ENCODE measurements at places on chromosomes 11 and 22.

- peak; percentile 87 for DNase-seq
Measured at GRCh38 chr11:121881806-121882205, 234.2 kb downstream of the BLID start.

GRCh38 chr11:66493130-66493529, 12.9 kb downstream of the DPP3 start:
- no peak for DNase-seq

DNA sequence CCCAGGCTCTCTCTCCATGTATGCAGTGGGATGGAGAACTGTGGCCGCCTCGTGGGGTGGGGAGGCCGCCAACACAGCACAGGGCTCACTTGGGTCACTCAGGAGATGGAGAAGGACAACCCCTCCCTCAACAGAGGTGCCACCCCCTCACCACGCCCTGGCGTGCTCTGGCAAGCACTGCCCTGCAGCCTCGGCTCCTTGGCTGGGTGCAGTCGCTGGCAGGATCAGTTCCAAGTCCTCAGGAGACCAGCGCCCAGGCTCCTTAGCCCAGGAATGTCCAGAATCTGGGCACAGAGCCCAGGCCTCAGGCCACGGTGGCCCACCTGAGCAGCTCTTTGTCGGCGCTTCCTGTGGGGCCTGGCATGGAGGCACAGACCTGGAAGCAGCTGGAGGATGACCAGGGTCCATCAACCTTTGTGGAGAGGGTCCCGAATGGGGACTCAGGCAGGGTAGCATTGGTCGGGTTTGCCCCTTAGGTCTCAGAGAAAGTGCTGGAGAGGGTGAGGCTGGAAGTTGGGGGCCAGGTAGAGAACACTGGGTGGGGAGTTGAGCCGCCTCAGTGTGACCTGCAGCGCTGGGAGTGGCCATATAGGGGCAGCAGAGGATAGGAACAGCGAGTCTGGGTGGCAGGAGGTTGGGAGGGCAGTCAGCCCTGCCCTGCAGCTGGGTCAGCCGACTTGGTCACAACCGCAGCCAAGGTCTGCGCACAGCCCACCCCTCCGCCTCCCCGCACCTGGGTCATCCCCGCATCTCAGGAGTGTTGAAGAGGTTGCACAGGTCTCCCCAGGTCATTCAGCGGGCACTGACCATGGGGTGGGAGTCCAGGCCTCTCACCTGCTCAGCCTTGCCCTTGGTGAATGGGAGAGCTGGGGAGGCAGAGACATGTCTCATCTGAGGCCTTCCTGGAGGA, 8.2 kb downstream of the SUSD2 start:
- no peak for DNase-seq

- DNase-seq: peak; percentile 37
Measured at GRCh38 chr11:36385121-36385970, 89.3 kb downstream of the PRR5L start.

- no peak for DNase-seq
Measured at GRCh38 chr11:118263695-118264568, at the start of gene MPZL2. Gene MPZL2, minus strand, starts transcription at chr11:118264297. Its CDS starts 144 bp downstream, at chr11:118264153.
